ENCODE measurements at places on chromosomes 7 and 10.

DNA sequence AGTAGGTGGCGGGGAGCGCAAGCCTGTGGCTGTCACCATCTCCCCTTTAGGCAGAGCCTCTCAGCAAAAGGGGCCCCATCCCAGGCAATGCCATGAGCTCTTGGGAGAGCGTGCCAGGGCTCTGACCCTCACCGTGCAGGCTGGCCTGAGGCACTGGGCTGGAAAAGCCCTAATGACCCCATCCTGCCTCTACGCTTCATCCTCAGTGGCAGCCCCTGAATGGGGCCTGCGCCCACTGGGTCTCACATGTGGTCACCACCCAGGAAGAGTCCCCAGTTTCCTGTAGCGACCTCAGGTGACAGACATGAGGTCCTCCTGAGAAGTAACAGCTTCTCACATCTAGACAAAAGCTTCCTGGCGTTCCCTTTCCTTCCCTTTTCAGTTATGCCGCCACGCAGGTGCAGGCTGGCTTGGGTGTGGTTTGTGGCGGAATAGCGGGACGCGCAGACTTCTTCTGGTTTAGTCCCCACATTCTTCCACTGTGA, 59.2 kb downstream of the CLEC2L start:
- no peak for DNase-seq

- no peak for DNase-seq
Observed at GRCh38 chr10:22593636-22594198, 120.7 kb downstream of the PIP4K2A start.

DNA sequence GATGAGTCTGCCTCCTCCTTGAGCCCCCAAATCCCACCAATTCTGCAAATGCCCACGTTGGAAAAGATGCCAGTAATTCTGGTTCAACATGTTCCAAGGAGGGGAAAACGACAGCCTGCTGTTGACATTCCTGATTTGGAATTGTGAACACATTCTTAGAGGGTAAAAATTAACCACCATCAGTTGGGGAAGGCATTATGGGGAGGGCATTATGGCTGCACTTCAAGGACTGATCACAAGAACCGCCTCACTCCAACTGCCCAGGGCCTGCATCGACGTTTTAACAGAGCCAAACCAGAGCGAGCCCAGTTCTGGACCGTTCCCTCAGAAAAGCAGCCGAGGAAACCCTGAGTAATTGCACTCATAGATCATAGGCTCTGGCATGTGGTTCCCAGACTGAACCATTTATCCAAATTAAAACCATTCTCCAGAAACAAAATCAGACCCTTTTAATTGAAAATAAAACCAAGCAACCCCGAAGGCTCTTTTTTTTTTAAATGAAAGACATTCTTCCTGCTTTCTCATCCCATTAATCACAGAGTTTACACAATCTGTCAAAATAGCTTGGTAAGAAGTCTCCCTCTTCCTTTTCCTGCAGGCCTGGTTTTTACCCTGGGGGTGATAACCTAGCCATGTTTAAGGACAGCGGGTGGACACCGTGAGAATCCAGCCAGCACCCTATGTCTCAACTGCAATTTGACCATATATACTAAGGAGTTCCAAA, 8.0 kb downstream of the TNS3 start:
- no peak for DNase-seq

GRCh38 chr7:76272851-76273497, 29.5 kb upstream of the HSPB1 start:
- no peak for DNase-seq

DNA sequence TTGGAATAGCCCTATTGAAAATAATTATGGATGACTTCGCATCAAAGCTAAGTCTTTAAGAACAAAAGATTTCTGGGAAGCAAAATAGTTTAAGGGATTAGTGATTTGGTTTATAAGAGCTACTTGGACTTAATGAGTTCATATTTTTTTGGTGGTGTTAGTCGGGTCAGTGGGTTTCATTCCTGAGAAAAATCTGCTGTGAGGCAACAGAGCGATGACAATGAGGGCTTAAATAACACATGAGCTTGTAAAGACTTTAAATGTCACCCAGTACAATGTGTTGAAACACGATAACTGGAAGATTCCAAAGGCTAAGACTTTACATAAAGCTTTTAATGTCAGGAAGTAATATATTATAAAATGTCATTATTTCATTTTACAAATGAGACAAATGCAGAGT, 178.8 kb downstream of the ARL4A start:
- DNase-seq: no peak
